Activated T-helper 2 cell treated with anti-CD3 and anti-CD28 coated beads, Interferon-gamma antibody, Interleukin-2, Interleukin-4, amounts not matched to agents 10 μg/mL and 5 μg/mL and 100 μg/mL, durations not matched to agents 14 hours and 24 hours and 36 hours (primary cell): ENCODE measurements at places on chromosomes 3 and 15. TPM values are rescaled to one million over a fixed set of nuclear protein-coding genes. Genes with fewer than 3 reads are reported as not detected.

DNA sequence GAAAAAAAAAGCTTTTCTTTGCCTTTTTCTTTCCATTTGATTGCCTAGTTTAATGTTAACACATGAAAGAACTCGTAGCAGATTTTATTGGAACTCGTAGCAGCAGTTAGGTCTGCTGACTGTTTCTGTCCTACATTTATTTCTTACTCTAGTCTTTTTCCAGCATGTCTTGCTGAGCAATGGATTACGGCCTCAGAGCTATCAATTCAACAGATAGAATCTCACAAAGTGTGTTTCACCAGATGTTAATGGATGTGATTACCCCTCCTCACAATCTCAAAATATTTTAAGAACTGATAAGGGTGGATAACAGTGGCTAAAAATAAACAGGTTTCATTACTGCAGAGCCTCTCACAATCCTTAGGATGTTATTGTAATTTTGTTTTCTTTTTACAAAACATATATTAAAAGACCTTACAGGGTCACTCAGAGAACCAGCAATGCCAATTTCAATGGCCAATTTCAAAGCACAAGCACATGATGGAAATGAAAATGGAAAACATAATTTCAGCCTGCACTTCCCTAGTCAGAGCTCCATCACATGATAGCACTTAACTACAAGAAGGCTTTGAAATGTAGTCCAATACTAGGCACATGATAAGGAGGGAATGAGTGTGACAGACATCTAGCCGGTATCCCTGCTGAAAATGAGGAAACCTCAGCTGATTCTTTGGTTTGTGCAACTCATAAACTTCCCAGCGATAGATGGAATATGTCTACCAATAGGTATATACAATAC is 838.1 kb upstream of the SEMA6D start:
- DNase-seq: no peak

- DNase-seq: no peak
Observed at GRCh38 chr15:75718328-75718727, 5.7 kb upstream of the CSPG4 start.

DNA sequence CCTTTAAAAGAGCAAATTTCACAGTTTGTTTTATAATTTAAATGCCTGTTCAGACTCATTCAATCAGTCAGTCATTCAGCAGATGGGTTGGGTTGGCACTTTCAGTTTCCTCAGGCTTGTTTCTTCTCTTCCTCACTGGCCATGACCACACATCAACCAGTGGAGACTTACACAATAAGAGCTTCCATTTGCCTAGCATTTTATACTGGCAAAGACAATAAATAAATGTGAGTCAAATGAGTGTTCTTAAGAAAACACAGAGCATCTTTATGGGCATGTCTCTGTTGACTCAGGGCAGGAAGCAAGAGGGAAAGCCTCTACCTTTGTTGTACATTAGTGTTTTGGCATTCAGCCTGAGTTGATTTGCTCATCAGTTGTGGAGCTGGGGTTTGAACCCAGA is 122.6 kb downstream of the EPHB1 start:
- DNase-seq: no peak

The KLHL6 gene
- 29.5 and 29.7 TPM in 2 replicates for total RNA-seq

The RMDN3 gene
- 28.3 and 30.6 TPM in 2 replicates for total RNA-seq

The DNAH1 gene
- 9.8 and 11.1 TPM in 2 replicates for total RNA-seq
